Activated naive CD4-positive, alpha-beta T cell treated with anti-CD3 and anti-CD28 coated beads, Interleukin-2, amount 50 U/mL, for 72 hours (primary cell): ENCODE measurements at places on chromosomes 12 and 14.

GRCh38 chr12:12560587-12561370 lies 1.9 kb downstream of the DUSP16 start:
- DNase-seq = no peak

GRCh38 chr14:105271224-105271890 lies 23.0 kb downstream of the BTBD6 start:
- no peak for DNase-seq

GRCh38 chr12:98990648-98991047 lies 345.6 kb downstream of the APAF1 start:
- DNase-seq = no peak

DNA sequence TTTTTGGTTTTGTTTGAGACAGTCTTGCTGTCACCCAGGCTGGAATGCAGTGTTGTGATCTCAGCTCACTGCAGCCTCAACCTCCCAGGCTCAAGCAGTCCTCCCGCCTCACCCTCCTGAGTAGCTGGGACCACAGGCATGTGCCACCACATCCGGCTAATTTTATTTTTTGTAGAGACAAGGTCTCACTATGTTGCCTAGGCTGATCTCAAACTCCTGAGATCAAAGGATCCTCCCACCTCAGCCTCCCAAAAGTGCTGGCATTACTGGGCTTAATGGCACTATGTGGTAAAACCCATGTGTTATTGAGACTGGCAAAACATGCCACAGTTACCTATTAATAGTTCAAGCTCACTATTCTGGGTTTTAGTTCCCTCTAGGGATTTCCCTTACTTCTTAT lies 51.2 kb upstream of the KCNH3 start:
- no peak for DNase-seq

- DNase-seq = no peak
Measured at GRCh38 chr12:27730097-27730588, 19.5 kb downstream of the MRPS35 start.

- DNase-seq = no peak
Measured at GRCh38 chr14:73172500-73172899, 36.2 kb downstream of the PSEN1 start.

- no peak for DNase-seq
Measured at GRCh38 chr14:23428686-23429495, 6.6 kb downstream of the MYH7 start.

DNA sequence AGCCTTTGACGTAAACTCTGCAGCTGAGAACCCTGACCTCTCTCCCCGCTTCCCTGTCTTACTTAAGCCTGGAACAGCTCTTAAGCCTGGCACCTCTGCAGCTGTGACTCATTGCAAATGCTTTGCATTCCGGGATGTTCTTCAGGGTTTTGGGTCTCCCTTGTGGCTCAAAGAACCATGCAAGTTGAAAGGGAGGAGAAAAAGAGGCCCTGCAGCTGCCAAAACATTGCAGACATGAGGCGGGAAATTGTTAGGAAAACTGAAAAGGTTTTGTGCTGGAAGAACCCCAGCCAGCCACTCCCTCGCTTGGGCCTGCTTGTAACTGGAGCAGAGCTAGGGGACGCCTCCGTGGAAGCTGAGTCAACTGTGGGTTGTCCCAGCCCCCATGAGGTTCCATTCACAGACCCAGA lies 60.2 kb upstream of the FERMT2 start:
- DNase-seq = no peak

DNA sequence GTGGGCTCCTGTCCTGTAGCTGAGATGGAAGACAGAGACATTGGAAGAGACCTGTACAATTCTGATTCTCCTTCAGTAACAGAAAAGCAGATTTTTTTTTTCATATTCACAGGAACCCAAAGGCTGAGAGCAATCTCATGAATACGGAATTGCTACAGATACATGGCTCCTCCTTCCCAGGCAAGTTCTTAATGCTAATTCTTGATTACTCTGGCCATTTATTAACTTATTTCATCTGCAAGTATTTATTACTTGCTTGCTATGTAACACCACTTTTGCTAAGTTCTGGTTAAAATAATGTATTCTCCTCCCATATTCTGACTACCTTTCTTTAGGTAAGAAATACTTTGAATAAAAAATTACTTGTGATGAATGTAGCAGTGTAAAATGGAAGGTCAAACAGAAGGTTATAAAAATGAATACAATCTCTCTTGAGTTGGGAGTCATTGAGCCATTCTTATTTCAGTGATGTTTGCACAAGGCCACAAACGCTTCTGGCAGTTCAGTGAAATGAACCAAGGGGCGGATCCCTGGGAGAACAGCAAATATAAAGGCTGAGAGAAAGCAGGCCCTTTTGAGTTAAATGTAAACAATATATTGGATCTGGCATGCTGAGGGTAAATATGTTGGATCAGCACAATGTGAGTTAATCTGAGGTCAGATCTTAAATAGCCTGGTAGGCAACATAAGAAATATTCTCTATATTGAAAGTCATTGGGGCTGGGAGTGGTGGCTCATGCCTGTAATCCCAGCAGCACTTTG lies 37.6 kb downstream of the MUCL1 start:
- no peak for DNase-seq

GRCh38 chr12:132618683-132619043 lies at the start of gene P2RX2:
Gene P2RX2 (plus strand): TSS chr12:132618776. CDS start chr12:132618817, 41 bp downstream.
- DNase-seq = no peak

DNA sequence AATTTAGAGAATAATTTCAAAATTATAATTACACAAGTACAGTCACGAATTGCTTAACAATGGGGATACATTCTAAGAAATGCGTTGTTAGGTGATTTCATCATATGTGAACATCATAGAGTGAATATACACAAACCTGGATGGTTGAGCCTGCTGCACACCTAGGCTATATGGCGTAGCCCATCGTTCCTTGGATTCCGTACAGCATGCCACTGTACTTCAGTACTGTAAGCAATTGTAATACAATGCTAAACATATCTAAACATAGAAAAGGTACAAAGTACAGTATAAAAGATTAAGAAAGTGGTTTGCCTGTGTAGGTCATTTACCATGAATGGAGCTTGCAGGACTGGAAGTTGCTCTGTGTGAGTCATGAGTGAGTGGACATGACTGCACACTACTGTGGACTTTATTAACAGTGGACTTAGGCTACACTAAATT lies 286.2 kb downstream of the CACNA1C start:
- DNase-seq = no peak

- no peak for DNase-seq
Measured at GRCh38 chr12:120438495-120439198, 734 bp downstream of the COX6A1 start.

DNA sequence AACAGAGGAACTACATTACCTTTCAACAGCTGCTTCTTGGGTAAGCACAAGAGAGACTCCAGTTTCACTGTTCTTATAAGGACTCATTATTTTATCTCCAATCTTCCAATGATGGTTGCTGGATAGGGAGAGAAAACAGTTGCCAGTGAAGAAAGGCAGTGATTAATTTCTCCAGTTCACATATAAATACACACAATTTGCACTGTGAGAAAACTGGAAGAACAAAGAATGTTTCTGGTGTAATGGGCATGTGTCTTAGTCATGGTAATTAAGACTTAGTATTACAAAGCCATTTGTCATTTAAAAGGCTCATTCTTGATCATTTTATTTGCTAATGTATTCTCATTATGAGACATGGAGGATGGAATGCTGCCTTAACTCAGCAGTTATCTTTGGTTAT lies 78.0 kb upstream of the FAR2 start:
- DNase-seq = no peak

GRCh38 chr12:13128291-13128965 lies 25.0 kb upstream of the GSG1 start:
- DNase-seq = no peak

DNA sequence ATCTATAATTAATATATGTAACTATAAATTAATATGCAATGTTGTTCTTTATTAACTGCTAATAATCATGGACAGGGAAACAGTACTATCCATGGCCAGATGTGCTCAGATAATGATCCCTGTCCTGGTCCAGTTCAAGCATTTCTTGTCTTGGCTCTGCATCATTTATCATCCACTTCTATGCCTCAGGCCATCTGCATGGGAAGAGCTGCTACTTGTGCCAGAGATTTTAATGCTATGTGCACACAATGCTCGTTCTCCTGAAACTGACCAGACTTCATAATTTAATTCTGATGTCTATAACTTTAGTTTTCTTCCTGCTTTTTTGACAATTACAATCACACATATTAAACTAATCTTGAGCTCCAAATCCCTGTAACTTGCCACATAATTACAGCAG lies 11.2 kb upstream of the TMX1 start:
- DNase-seq = no peak

DNA sequence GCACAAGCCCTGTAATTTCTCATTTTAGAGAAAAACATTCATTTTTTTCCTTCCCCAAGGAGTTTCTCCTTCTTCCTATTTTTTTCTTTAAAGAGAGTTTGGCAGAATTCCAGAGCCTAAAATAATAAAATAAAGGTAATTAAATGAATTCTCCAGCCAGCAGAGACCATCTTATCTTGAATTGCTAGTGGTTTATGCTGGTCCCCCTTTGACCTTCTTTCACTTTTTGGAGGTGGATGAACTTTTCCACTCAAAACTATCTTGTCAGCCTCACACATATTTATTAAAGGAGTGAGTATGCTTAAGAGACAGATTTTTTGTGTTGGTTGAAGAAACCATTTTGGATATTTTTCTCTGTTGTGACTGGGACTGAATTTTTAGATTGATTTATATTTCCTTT lies 47.6 kb downstream of the ADIPOR2 start:
- DNase-seq = no peak

DNA sequence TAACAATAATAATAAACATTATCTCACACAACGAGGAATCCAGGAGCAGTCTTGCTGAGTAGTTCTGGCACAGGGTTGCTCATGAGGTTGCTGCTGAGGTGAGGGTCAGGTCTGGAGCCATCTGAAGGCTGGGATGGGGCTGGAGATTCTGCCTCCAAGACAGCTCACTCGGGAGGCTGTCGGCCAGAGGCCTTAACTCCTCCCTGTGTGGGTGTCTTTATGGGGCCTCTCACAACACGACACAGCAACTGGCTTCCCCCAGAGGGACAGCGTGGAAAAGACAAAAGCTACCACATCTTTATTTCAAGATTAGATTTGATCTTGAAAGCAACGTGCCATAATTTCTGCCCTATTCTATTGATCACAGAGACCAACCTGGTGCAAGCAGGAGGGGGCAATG lies 7.2 kb upstream of the CD4 start:
- DNase-seq = no peak

GRCh38 chr12:45343269-45344051 lies 127.6 kb downstream of the ANO6 start:
- no peak for DNase-seq

- DNase-seq = no peak
Measured at GRCh38 chr12:50992819-50993218, 33.4 kb downstream of the SLC11A2 start.

- DNase-seq = peak; percentile 72
Measured at GRCh38 chr14:61444215-61444768, 122.9 kb downstream of the PRKCH start.

- DNase-seq = no peak
Measured at GRCh38 chr12:24494401-24494800, 454.5 kb downstream of the BCAT1 start.

GRCh38 chr12:82672811-82673495 lies 13.8 kb upstream of the TMTC2 start:
- DNase-seq = no peak

- no peak for DNase-seq
Measured at GRCh38 chr14:56659964-56660551, 80.5 kb downstream of the TMEM260 start.

DNA sequence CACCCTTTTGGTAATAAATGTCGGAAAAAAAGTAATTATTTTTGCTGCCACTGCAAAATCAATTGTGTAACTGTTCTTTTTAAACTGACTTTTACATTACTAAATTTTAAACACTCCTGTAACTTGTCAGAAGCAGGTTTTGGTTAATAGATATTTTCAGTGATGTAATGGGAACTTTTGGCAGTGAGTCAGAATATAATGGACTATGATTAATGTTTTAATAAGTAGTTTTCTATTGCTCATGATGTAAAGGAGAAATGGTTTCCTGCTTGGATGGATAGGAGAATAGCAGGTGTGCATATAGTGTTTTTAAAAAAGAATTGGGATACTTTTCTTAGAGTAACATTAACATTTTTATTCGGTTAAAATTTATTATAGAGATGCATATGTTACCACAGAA lies 58.8 kb downstream of the TRMT5 start:
- no peak for DNase-seq

DNA sequence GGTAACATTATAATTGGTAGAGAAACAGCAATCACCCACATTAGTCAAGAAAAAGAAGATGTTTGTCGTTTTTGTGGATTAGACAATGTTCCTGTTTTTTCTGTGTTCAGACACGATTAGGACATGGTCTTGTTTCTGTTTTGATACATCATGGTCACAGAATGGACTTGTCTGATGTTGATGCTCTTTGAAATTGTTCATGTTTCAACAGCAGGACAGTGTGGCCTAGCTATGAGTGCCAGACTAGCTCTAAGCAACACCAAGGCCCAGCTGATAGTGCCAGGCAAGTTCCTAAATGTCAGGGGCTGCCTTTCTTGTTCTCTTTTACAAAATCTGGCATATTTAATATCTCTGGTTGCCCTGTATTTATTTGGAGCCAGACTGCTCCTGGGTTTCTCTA lies 40.9 kb upstream of the TOMM20L start:
- DNase-seq = no peak

DNA sequence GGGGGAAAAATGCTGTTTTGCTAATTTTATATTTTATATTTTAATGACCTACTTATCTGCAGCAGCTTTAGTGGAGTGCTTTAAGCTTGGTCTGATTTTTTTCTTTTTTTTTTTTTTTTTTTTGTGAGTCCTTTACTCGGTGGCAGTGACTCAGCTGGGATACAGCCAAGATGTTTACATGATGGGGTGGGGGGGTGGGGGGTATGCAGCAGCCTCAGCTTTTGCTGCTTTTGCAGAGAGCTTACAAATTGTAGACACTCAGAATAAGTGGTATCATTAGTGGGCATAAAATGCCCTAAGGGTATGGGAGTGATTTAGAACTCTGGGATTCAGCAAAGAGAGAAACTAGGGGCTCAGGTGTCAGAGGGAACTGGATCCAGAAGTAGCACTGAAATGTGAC lies 38.2 kb upstream of the ARHGAP5 start:
- DNase-seq = no peak

GRCh38 chr12:97545804-97546203 lies 83.2 kb downstream of the RMST start:
- no peak for DNase-seq

GRCh38 chr14:95023115-95023514 lies 134.2 kb downstream of the DICER1 start:
- DNase-seq = no peak

DNA sequence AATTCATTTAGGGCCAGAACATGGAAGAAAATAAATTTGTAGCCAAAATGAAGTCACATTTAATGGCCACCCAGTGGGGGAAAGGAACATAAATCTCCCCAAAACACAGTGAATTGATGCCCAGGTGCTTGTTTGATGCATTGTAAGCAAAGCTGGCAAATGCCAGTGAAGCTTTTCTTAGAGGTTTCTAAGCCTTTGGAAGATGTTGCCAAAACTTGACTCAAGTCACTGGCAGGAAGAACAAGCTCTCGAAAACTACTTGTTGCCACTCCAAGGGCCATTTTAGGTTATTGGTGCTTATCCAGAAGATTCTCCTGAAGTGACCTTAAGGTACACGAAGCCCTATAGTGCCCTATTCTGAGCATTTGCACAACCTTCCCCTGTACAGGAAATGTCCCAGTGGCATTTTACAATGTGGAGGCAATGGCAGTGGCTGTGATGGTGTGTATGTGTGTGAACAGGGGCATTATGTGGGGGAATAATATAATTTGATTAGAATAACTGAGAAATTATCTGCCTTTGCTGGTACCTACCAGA lies 89.5 kb upstream of the NOVA1 start:
- no peak for DNase-seq

- peak; percentile 93 for DNase-seq
Measured at GRCh38 chr14:34873589-34874385, 1.4 kb downstream of the BAZ1A start.

GRCh38 chr14:83940253-83940652 lies 1589.7 kb upstream of the FLRT2 start:
- DNase-seq = no peak
